ENCODE measurements at places on chromosomes 11 and 22.

DNA sequence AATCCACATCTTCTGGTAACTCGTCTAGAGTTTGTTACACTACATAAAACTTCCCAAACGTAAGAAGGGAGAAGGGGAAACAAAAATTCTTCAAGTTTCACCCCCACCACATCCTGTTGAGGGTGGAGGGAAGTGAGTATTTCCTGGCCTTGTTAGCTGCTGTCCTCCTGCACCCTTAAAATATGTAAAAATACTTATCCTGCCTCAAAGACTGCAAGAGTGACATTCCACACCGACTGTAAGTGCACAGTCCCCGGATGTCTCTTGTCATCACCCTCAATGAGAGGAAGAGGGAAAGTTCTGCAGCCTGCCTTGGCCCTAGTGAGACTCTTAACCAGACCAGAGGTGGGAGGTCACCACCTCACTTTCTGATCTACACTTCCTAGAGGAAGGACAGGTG lies 3.3 kb downstream of the TMEM121B start:
- DNase-seq: no peak

- no peak for DNase-seq
These were observed 206.4 kb downstream of the TBC1D22A start for GRCh38 chr22:46968848-46969247.

DNA sequence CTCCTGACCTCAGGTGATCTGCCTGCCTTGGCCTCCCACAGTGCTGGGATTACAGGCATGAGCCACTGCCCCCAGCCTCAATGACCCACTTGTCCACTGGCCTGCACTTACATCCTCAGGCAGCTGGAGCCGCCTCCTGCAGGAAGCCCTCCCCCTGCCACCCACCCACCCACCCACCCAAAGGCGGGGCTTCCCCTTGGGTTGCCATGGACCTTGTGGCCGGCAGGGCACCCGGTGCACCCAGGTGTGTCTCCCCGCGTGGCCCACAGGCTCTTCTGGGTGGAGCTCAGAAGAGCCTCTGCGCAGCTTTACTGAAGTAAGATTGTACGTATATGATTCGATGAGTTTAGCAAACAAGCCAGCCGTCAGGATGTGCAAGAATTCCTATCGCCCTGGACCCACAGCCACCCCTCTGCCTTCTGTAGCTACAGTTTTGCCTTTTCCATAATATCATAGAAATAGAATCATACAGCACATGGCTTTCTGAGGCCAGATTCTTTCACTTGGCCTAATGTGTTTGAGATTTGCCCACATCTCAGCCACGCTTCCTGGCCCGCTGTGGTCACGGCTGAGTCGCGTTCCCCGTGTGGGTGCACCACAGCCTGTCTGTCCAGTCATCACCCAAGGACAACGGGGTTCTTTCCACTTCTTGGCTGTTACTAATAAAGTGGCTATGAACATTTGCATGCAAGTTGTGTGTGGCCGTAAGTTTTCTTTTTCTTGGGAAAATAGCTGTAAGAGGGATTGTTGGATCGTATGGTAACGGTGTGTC lies 5.3 kb upstream of the BRSK2 start:
- DNase-seq: no peak

GRCh38 chr11:75342966-75343870 lies 8.2 kb downstream of the ARRB1 start:
- DNase-seq: peak; percentile 66

- DNase-seq: no peak
These were observed 86.3 kb downstream of the TTC28 start for GRCh38 chr22:28593299-28593698.

DNA sequence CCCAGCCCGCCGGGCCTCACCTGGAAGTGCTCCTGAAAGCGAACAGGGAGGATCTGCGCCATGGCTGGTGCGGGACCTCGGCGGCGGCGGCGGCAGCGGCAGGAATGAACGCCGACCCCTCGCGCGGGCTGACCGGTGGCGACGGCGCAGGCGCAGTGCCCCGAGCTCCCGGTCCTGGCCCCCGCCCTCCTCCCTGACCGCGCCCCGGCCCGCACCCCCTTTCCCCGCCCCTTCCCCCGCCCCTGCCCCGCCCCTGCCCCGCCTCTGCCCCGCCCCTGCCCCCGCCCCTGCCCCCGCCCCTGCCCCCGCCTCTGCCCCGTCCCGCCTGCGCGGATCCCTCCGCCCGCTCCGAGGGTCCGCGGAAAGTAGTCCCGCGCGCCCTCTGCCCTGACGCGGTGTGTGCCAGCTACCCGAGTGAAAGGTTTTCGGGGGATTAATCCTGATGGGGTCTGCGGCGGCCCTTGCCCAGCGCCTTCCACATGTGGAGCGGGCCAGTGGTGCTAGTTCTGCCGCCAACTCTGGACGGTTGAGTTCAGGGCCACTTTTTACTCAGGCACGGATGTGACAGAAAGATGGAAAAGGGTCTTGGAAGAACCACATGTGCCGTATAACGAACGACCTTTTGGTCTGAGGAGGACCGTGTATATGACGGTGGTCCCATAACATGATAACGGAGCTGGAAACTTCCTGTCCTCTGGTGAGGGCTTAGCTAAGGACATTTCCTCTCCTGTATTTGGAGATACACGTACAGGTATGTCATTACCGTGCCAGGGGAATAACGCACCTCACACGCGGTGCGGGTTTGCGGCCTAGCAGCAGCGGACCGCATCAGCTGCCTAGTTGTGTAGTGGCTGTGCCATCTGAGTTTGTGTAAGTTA lies at the start of gene CLTCL1:
TSS of gene CLTCL1 (minus strand) at position 140 of the 878 bp plus-strand sequence. CDS start at position 62, 78 bp downstream.
- peak; percentile 80 for DNase-seq

DNA sequence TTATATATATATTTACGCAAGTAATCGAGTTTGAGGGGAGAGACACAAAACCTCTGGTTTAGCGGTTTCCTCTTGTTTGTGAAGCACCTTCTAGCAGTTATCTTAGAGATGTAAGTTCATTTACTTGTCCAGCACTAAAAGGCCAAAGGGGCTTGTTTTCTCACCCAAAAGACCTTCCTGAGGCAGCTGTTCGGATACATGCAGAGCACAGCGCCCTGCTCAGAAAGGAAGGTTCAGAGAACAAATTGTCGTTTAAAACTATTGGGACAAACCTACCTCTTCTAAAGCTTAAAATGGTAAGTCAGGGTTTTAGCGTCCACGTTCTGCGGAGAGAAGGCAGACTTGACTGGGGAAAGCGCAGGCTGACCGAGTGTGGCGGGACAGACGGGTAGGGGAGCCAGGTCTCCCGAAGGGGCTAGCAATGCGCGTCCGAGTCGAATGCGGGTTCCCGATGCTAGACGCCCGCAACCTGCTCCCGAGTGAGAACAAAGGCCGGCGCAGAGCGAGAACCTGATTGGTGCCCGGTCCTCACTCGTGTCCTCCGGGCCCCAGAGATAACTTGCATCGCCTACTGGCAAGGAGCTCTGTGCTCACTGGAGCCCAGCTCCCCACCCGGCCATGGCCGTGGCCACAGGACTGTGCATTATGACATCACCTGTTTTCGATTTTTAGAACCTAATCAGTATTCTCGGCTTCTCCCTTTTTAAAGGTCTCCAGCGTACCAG lies 1.0 kb upstream of the SESN3 start:
- DNase-seq: peak; percentile 46

- DNase-seq: no peak
These were observed 2.1 kb downstream of the PAMR1 start for GRCh38 chr11:35523331-35523768.

Data from prostate gland (tissue), 2 donors.